EL (cell line): ENCODE measurements at places on chromosomes 7 and 10.

- DNase-seq, result no peak
Observed at GRCh38 chr10:74837743-74838142, 11.3 kb downstream of the KAT6B start.

- no peak for DNase-seq
Observed at GRCh38 chr10:1241973-1242935, 186.1 kb downstream of the WDR37 start.

- no peak for DNase-seq
Observed at GRCh38 chr7:120189623-120190022, 83.4 kb upstream of the KCND2 start.

DNA sequence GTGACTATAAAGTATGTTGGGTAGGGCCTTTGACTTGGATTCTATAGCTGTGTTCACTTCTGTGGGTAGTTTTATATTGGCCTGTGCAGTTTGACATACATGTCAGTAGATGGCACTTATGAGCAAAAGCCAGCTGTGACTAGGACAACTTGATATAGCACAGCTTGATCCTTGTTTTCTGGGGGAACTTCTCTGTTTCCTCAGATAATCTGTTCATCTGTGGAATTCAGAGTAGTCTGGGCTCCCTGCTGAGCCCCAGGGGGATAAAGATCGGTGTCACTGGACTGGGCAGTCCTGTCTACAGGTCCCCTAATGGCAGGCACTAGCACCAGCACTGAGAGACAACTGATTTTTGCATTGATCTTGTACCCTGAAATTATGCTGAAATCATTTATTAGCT is 25.4 kb downstream of the CYP2C9 start:
- peak; percentile 30 for DNase-seq

GRCh38 chr7:93145354-93145753 is 2.8 kb downstream of the SAMD9L start:
- no peak for DNase-seq

DNA sequence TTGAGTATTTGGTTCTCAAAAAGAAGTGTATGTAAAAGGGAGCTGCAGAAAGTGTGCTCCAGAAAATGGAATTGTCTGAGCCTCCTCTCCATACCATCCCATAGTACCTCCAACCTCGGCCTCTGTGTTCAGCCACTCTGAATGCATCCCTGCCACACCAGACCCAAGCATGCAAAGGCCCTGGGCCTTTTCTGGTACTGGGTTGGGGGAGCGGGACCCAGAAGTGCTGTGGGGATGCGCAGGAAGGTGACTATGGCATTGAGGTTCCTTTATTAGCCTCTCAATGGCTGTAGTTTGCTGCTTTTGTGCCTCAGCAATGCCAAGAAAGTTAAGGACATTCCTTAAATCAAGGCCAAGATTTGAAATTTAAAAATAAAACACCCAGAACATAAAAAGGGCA is 2.1 kb upstream of the KCNMA1 start:
- DNase-seq, result no peak

- peak; percentile 57 for DNase-seq
Observed at GRCh38 chr10:13877154-13877909, 290.6 kb downstream of the PRPF18 start.

- DNase-seq, result no peak
Observed at GRCh38 chr7:135201350-135201749, 10.0 kb downstream of the WDR91 start.

GRCh38 chr10:122190176-122190943 is 80.7 kb upstream of the BTBD16 start:
- peak; percentile 85 for DNase-seq

DNA sequence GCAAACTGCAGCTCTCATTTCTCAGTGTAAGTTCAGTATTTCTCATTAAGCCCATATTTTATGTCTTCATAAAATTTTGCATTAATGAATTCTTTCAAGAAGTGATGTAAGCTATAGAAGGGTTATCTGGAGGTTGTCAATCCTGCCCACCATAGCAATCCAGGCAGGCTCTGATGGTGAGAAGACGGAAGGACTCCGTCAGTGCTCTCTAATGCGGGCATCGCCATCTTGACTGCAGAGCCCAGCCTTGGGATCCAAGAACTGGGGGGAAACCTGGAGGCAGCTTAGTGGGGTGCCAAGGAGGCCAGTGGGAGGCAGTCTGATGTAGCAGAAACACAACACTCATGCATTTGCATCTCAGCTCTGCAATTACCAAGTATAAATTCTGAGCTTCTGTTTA is 707.4 kb upstream of the NRP1 start:
- no peak for DNase-seq

- DNase-seq, result peak; percentile 39
Observed at GRCh38 chr10:119541459-119542356, 811 bp downstream of the RGS10 start.

- DNase-seq, result no peak
Observed at GRCh38 chr10:60760711-60761210, 17.5 kb upstream of the CDK1 start.

DNA sequence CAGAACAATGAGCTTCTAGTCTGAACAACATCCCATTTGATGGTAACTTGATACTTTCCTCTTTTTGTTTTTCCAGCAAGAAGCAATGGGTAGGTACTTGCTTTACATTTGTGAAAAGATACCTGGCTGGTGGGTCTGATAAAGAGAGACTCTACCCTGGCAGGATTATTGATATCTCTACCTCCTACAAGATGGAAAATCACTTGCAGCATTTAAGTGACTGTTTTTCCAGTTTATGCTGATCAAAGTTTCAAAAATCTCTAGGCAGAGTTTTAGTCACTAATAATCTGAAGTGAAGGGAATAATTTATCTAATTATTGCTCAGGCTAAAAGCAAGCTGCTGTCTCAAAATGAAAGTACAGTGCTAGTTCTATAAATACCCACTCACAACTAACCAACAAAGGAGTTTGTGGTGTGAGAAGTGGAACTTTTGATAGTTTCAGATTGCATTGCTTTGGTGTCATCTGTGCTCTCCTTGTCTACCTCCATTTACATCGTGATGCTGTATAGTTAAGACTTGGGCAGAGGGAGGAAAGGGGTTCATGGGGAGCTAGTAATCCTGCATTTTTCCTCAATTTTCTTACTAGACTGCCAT is 86.0 kb upstream of the ANKRD1 start:
- no peak for DNase-seq
